SJSA1 (cell line): ENCODE measurements at places on chromosomes 3 and 15. TPM values are rescaled to one million over a fixed set of nuclear protein-coding genes. Genes with fewer than 3 reads are reported as not detected.

DNA sequence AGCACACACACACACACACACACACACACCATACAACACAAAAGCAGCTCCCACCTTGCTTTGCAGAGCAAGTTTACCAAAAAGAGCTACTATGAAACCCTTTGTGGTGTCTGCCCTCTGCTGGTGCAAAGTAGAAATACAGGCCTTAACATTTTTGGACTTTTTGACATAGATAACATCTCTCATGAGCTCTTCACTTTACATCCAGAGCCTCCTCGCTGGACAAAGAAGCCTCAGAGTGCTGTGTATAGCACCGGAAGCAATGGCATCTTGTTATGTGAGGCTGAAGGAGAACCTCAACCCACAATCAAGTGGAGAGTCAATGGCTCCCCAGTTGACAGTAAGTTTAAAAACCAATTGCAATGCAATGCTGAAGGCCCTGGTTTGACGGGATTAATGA, 157.9 kb downstream of the CHL1 start:
- DNase-seq, result no peak

- DNase-seq, result no peak
Observed at GRCh38 chr3:186411994-186412393, 50.0 kb upstream of the DGKG start.

DNA sequence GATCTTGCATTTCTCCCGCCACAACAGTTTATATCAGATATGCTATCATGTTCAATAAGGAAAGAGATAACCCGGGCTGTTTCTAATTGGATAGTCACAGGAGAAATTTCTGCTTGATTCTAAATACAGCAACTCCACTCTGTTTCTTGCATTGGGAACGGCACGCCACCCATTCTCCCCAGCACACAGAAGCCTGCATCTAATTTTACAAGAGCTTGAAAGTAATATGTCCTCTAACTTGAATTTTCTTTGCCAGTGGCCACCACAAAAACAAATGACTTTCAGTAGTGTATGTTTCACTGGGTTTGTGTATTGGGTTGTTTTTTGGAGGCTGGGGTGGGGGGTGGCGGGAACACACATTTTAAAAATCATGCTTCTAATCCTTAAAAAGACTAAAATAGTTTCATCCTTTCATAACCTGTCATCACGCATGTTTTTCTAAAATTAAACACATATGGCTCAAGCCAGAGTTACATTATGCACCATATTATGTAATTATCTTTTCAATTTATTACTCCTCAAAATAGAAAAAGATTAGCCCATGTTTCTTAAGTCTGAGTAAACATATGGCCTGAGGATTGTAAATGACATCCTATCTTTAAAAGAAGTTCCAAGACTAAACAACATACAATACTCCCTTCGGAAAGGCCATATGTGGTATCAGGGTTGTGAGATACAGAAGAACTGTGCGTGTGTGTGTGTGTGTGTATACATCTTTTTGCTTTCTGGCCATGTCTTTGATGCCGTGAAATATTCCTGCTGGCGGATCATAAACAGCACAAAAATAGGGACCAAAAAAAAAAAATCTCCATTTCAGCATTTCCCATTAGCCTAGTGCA, 176.3 kb downstream of the FOXP1 start:
- no peak for DNase-seq

GRCh38 chr15:34125945-34126344, 24.1 kb downstream of the PGBD4 start:
- DNase-seq, result no peak

DNA sequence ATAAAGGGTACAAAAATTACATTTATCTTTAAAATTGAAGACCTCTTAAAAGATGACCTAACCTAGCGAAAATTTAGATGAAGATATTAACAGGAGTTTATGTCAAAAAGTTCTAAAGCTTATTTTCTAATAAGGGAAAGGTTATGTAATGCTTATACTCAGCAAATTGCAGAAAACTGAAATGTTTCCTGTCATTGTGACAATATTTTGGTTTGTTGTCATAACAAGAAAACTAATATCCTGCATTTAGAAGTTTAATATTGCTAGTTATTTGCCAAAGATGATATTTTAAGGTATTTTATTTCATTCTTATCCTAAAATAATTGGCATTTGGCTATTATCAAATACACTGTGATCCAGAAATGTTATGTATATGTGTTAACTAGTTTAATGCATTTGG, 294.5 kb downstream of the C3orf38 start:
- DNase-seq, result no peak

DNA sequence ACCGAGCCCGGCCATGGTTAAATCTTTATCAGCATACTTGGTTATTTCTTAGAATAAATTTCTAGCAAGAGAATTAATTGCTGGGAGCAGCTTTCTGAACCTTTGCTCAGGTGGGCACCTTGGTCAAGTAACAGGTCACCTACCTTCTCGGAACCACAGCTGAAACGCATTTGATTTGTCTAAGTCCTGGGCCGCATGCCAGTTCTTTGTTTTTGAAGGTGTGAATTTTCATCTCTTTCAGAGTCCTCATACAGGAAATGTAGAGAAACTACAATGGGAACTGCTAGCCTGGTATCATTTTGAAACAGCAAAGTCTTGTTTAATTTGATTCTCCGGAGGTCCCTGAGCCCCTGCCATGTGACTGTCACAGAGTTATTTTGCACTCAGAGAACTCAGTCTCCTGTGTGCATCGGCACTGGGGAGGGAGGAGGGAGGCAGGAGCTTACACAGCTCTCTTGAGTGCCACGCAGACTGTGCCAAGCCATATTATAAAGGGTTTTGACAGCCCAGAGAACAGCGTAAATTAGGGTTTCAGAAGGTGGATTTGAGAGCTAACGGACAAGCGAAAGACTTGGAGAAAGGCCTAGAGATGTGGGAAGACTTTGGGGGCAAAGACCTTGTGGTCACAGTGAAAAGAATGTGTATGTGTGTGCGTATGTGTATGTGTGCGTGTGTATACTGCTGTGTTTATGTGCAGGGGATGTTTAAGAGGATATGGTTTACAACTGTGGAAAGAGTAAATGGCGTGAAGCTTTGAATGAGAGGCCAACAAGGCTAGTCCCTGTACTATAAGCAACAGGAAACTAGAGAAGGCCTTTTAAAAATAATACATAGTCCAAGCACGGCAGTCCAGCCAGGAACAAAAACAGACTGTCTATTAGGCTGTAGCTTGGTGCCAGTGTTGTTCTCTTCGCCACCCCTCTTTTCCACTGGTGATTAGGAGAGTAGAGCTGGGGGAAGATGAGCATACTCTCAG, 61.8 kb upstream of the ATP13A3 start:
- no peak for DNase-seq

- DNase-seq, result no peak
Observed at GRCh38 chr15:34783431-34783830, 11.9 kb downstream of the ACTC1 start.

- no peak for DNase-seq
Observed at GRCh38 chr15:34258151-34258550, 33.3 kb downstream of the EMC4 start.

DNA sequence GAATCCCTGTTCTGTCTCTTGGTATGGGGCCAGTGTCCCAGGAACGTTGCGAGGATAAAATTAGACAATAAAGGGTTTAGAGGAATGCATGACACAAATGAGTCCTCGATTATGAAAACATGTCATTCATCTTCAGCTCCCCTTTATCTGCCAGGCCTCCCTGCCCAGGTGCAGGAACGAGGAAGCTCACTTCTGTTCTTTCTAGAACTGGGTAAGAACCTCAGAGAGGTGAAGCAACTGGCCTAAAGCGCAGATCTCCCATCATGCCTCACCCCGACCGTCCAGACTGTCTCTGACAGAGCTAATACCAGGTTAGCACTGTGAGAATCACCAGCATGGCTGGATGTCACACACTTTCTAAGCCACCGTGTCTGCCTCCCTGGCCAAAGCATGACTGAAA, 1.5 kb upstream of the ITIH1 start:
- no peak for DNase-seq

GRCh38 chr3:190716961-190717360, 145.5 kb downstream of the GMNC start:
- no peak for DNase-seq

DNA sequence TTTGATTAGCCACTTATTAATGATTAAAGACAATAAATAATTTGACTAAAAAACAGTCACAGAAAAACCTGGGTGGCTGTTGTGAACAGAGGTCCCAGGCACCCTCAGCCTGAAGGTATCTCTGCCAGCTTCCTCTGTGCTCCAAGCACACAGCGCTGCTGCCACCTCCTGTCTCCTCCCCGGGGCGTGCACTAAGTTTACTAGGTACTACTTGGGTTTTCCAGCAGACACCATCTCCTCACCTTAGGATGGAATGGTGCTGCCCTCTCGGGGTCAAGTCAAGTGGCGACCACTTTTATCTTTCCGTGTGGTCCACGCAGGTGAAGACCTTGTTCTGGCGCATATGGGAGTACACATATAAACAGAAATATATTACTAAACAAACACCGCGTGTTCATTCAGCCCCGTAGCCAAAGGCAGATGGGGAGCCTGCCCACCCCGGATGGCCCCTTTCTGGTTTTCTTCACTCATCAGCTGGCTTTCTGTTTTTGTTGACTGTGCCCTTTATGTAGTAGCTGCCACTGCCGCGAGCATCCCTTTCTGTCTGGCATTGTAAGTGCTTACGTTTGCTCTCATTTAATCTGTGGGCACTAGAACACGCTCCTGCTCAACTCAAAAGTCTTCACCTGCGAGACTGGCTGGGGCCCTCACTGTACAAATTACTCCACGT, 128.0 kb downstream of the LRIG1 start:
- DNase-seq, result peak; percentile 59

- no peak for DNase-seq
Observed at GRCh38 chr3:126524429-126524988, 554 bp downstream of the CHST13 start.

DNA sequence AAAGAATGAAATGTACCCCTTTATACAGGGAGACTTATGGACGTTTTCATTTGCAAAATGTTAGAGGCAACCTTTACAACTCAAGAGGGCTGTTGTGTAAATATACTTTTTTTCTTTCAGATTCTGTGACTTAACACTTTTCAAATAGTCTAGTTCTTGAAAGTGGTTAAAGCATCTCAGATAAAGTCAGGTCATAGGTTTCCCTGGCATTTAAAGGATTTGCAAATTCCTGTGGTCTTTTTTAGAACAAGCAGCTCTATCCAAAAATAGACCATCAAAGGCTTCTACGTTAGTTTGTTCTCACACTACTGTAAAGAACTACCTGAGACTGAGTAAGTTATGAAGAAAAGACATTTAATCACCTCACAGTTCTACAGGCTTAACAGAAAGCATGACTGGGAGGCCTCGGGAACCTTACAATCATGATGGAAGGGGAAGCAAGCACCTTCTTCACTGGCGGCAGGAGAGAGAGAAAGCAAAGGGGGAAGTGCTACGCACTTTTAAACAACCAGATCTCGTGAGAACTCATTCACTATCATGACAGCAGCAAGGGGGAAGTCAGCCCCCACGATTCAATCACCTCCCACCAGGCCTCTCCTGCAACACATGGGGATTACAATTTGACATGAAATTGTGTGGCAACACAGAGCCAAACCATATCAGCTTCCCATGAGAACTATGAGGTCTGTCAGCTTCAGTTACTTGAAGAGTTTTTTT, 23.3 kb upstream of the GABRR3 start:
- DNase-seq, result no peak

DNA sequence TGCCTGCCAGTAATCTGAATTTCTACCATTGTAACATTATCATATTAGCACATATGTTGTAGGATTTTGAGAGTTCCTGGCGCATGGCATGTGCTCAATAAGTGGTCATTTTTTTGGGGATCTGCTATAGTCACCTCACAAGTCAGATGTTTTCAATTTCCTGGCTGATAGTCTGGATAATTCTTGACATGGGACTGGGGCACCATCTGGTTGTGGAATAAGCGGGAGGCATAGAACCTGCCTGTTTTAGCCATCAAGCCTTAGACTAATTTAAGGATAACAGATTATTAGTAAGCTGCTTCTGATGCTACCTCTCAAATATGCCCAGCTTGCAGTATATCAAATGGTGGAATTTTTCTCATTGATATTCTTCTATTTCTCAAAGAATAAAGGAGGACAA, 39.1 kb downstream of the GASK1A start:
- no peak for DNase-seq

- no peak for DNase-seq
Observed at GRCh38 chr3:161838021-161838420, 341.4 kb downstream of the OTOL1 start.

- DNase-seq, result no peak
Observed at GRCh38 chr3:81295906-81296577, 465.4 kb downstream of the GBE1 start.

FAM43A gene
- total RNA-seq, result 14.2 and 17.6 TPM in 2 replicates

RBP2 gene
- not detected in 2 replicates for total RNA-seq

MST1R gene
- total RNA-seq, result not detected in 2 replicates

ACOX2 gene
- total RNA-seq, result 0.41 and 1.3 TPM in 2 replicates

FEZF2 gene
- total RNA-seq, result not detected in 2 replicates

RASGRF1 gene
- total RNA-seq, result 0.24 TPM in 1 of 2 replicates, not detected in the other

UACA gene
- 26.8 and 27.8 TPM in 2 replicates for total RNA-seq
